ENCODE measurements at places on chromosomes 11 and 22. TPM values are rescaled to one million over a fixed set of nuclear protein-coding genes. Genes with fewer than 3 reads are reported as not detected.
A peak's percentile ranks its signal among the peaks of the same experiment; 100 is the strongest.

GRCh38 chr11:62452261-62452660 is 33.4 kb downstream of the SCGB1A1 start:
- no peak for DNase-seq

GRCh38 chr22:46147471-46148267 is 2.7 kb upstream of the PPARA start:
- DNase-seq = no peak

DNA sequence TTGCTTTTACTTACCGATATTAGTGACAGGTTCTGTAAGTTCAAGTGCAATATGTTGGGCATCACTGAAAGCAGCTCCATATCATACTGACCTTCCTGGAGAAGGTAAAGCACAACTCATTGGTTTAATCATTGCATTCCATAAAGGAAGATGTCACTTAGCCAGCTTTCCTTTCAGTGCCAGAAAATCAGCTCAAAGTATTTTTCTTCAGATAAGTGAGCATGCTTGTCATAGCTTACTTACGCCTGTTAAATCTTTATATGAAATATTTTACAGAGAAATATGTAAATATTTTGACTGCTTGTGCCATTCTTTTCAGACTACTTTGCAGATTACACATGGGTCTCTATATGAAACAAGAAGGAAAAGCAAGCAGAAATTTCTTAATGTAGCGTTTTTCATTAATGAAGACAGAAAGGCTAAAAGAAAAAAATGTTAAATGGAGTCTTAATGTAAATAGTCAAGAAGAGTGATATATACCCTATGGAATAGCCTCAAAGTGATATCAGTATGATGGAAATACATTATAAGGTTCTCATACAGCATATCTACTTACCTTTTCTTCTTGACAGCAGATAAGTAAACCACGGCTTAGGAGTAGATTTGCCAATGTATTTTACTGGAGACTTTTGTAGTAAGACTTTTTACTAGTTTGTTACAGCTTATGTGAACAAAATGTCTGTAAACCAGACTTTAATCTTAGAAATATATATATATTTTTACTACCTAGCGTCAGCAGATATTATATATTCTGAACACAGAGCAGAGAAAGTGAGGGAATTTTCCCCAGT is 649.7 kb downstream of the METTL15 start:
- DNase-seq = no peak

DNA sequence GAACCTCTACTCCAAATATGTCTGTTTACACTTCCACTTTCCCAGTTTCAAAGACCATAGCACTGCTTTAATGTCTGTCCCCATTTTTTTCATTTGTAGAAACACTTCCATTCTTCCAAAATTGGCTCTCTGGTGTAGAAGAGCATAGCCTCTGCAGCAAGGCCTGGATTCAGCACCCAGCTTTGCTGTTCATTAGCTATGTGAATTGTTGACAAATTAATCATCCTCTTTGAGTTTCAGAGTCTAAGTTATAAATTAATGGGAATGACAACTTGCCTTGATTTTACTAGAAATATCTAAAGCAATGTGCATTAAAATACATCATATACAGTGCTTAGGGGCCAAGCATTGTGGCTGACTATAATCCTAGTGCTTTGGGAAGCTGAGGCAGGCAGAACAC is 22.4 kb downstream of the GRIA4 start:
- no peak for DNase-seq

DNA sequence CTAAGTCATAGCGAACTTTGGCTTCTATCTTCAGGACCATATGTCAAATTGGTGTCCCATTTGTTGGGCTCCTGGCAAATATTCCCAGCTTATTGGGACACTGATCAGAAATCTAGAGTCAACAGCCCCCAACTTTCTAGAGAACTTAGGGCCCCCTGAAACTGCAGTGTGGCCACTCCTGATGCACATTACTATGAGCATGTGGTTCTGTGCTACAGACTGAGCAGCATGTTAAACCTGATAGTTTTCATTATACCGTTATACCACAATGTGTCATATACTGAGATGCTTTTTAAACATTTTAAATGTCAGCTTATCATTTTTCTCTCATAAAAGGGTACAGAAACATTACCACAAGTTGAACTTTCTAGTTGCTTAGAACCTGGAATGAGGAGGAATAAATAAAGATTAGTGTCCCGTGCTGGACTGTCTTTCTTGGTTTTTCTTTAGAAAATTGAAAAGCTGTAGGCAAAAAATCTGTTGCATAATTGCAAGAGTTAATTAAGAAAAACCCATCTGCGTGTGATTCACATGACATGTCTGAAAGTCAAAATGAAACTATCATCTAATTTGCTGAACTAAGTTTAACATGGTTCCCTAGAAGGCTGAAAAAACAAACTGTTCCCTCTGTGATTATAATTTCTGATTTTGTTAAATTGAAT is 16.4 kb upstream of the CTSC start:
- DNase-seq = no peak

- no peak for DNase-seq
Observed at GRCh38 chr11:131684111-131685060, 314.0 kb downstream of the NTM start.

DNA sequence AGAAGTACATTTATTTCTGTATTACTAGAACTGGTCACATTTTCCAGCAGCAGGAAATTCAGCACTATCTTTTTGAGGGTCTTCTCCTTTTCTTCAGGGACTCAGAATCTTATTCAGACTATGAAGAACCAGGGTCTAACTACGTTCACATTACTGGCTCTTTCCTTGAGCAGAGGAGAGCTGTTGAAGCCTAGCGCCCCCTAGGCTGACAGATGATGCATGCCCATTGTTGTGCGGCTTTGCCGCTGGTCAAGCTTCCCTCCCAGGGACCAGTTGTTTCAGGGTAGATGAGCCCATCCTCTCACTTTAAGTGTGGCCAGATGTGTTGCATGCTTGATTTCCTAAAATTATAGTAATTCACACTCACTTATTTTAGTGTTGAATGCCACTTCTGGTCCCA is 168.2 kb upstream of the PDGFD start:
- DNase-seq = no peak

DNA sequence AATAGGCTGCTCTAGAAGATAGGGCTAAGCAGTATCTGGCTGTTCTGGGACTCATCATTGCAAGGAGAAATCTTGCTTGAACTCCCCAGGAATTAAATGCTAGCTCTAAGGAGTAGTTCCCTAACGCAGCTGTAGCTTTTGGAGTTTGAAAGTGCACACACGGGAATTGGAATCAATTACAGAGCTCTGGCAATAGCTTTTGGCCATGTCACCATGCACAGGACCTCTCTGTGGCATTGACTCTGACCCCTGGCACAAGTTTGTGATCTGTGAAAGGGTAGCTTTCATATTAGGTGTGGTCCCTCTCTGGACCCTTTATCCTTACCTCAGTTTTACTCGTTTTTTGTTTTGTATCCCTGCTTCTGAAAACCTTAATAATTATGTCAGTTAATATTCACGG is 121.6 kb downstream of the FAT3 start:
- DNase-seq = no peak

DNA sequence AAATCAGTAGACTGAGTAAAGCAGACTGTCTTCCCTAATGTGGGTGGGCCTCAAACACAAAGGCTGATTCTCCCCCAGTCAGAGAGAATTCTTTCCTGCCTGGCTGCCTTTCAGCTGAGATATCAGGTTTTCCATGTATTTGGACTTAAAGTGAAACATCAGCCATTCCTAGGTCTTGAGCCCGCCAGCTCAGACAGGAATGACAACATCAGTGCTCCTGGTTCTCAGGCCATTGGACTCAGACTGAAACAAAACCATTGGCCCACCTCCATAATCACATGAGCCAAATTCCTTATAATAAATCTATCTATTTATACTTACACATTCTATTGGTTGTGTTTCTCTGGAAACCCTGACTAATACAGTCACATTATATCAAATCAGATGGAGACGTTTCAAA is 56.7 kb upstream of the CLPB start:
- no peak for DNase-seq

GRCh38 chr22:47794851-47795250 is 1032.4 kb downstream of the TBC1D22A start:
- DNase-seq = no peak

GRCh38 chr11:5336331-5336730 is 7.0 kb downstream of the OR51B5 start:
- no peak for DNase-seq

DNA sequence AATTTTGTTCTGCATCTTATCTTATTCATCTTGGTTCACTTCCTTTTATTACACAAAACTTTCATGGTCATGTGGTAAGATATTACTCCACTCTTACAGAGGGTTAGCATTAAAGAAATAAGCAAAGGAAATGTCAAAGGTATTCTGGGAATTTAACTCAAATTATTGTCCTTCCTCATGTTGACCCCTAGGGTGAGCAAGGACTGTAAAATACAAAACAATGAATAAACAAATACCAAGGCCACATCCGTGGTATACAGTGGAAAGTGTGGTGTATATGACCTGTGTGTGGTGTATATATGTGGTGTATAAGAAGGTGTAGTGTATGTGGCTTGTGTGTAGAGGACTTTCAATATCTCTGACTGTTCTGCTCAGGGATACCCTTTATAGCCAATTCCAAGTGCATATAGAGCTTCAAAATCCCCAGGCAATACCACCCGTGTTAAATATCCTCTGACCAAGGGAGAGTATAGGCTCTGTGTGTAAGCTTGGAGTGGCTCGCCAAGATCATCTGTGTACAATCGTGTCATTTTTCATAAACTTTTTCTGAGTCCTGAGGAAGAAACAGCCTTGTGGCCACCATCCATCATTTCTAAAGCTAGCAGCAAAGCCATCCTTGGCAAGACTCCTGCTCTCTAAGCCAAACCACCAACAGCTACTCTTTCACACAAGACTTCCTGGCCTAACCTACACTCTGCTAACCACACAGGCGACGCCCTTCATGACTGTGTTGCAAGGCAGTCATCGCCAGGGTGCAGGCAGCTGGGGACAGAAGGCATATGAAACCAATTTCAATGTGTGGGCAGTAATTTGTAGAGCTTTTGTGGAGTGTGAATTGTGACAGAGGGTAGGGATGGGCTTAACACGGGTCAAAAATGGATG is 548.0 kb downstream of the ETS1 start:
- DNase-seq = peak; percentile 83

GRCh38 chr11:63499874-63500273 is 6.0 kb upstream of the LGALS12 start:
- DNase-seq = no peak

DNA sequence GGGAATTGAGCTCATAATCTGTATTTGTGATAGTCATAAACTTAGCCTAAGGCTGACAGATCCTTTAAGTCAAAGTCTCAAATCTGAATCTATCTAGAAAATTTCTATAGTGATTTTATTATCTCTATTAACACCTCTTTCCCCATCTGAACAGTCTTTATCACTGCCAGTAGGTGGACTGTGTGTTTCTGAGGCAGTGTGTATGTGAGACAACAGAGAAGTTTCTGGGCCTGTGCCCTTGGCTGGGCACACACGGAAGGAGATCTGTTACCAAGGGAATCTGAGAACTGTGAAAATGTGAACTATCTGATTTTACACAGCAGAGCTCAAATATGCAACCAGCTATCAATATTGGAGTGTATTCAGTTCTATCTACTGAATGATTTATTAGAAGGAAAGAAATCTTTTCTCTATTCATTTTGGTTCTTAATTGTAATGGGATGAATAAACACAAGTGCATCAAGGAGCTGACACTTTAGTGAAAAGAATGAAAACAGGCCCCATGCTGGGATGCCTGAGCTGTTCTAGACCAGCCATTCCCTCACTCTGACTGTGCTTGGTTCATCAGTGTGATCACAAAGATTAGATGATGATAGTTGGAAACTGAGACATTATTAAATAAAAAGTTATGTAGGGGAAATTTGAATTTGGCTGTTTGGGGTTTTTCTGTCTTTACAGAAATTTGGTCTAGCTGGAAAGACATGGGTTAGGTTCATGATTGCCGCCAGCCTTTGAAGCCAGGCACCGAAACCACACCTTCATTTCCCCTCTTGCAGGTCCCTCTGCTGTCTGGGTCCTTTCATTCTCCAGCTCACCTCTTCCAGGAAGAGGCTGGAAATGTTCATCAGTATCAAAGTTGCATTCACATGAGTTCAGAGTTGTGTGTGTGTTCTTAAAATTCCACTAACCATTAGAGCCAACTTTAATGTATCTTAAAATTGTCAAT is 68.1 kb downstream of the LIF start:
- DNase-seq = peak; percentile 27

DNA sequence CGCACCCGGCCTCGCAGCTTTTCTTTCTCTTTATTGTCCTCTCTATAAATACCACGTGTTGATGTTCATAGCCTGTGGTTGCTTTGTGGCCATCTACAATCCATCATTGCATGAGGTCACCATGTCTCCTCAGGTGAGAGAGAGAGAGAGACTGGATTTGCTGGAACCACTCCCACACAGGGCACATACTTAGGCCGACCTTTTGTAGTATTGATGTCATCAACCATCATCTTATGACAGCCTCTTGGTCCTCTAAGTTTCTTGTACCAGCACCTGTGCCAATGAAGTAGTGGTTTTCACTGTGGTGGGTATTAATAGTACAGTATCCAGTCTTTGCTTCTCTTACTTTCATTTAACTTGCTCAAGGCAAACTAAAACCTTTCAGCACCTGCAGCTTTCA is 22.8 kb upstream of the P2RY6 start:
- DNase-seq = no peak

GRCh38 chr11:86144846-86145245 is 76.0 kb upstream of the PICALM start:
- no peak for DNase-seq

DNA sequence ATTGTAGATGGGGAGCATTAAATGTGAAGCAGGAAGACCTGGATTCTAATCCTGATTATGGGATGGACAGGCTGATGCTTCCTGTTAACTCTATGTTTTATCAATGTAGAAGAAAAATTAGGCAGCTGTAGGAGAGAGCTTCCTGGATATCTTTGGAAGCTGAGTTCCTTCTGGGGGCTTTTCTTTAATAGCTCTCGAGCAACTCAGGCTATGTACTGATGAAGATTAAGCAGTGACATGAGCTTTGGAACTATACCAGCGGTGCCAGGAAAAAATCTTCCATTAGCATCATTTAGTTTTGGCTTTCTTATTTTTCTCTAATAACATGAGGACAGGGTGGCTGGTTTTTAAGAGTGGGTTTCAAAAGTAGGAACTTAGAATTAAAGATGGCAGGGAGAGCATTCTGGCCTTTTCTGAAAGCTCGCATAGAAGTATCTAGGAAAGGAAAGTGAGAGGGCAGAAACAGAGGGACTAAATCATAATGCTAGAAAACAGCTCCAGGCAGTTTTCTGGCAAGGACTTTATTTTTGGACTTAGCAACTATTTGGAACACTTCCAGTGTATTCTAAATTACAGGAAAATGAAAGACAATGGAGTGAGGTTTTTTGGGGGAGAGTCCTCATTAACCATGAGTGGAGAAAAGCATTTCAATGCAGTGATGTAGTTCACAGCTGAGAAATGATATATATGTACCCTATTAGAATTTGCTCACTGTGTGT is 69.2 kb upstream of the RRM1 start:
- DNase-seq = no peak

GRCh38 chr11:116729501-116730240 is 43.1 kb downstream of the BUD13 start:
- DNase-seq = no peak

GRCh38 chr11:118908901-118909618 is 16.7 kb downstream of the BCL9L start:
- no peak for DNase-seq

GRCh38 chr22:38923463-38924346 is 33.7 kb upstream of the APOBEC3A start:
- DNase-seq = no peak

Gene PHOX2A
- total RNA-seq = not detected

Gene GSTT2B
- total RNA-seq = not detected

Gene ELFN2
- 0.32 TPM for total RNA-seq

Gene TOM1
- total RNA-seq = 76.1 TPM

Gene DEPDC7
- total RNA-seq = 1.4 TPM
